Esophagus (tissue), 2 donors: ENCODE measurements at places on chromosomes 4 and X. TPM values are rescaled to one million over a fixed set of nuclear protein-coding genes. Genes with fewer than 3 reads are reported as not detected.

The MAGEC2 gene
- 0.06 TPM for polyA plus RNA-seq

The MCF2 gene
- polyA plus RNA-seq, result 0.06 TPM

The NUP62CL gene
- polyA plus RNA-seq, result 0.94 TPM

The PLP2 gene
- 453 TPM for polyA plus RNA-seq

The F8A3 gene
- 1.8 TPM for polyA plus RNA-seq

The FOXR2 gene
- polyA plus RNA-seq, result not detected

The TRIM60 gene
- polyA plus RNA-seq, result not detected

The OPRPN gene
- not detected for polyA plus RNA-seq

The FGF5 gene
- polyA plus RNA-seq, result 0.04 TPM
